ENCODE measurements at places on chromosomes 12 and 14. TPM values are rescaled to one million over a fixed set of nuclear protein-coding genes. Genes with fewer than 3 reads are reported as not detected.
A peak's percentile ranks its signal among the peaks of the same experiment; 100 is the strongest.

IFI27L1 gene
- 18.7 TPM for total RNA-seq

TAS2R42 gene
- not detected for total RNA-seq

GRCh38 chr14:50830044-50830931, 674 bp downstream of the NIN start:
- peak; percentile 54 for DNase-seq

DNA sequence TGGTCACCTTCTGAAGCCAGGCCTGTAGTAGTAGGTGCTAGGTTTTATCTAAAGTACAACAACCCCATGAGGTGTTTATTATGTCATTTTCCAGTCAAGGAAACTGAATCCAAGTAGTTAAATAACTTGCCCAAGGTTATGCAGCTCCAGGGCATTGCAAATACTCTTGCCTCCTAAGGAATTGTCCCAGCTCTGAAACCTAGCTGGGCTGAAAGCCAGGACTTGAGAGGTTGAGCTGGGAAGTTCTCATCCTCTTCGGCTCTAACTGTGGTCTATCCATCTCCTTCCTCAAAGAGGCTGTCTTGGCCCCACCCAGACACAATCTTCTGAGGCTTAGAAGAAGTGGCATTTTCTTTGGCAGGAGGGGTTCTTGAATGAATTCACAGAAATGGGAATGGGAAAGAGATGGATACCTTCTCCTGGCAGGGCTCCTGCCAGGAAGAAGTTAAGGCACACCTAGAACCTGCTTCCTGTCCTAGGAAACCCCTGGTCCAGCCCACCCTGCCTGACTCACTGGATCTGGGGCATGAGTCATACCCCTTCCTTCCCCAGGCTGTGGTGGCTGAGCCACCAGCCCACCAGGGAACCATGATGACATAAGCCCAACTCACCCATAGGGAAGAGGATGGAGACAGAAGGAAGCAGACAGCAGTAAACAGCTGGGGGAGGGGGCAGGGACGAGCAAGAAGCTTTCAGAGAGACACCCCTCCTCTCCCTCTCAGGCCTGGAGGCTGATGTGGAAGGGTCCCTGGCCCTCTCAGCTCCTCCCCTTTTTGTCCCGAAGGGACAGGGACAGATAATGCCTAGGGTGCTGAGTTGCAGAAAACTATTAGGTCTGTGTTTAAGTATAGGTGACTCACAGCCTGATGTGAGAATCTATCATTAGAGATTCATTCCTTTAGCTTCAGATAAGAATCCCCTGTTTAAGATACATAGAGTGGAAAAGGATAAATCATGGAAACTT, 2.1 kb upstream of the PLEK2 start:
- peak; percentile 91 for DNase-seq

DNA sequence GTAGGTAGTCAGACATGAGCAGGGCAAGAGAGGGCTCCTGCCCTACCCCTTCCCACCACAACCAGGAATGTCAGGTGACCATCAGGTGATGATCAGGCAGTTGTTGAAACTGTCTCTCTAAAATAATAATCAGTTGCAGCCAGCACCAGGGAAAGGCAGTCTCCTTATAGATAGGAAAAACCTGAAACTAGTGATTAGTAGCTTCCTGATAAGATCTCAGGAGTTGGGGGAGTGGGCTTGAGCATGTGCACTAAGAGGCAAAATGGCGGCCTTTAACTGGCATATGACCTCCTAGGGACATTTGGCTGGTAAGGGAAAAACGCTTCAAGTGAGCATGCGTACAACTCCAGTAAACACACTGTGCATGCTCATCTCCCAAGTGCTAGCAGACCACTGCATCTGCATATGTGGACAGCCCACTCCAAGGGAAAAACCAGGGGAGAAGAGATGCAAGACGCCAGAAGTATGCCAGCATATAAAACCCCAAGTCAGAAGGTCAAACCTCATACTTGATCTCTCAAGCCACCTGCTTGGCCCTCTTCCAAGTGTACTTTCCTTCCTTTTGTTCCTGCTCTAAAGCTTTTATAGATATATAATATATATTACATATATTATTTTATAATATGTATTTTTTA, 37.1 kb downstream of the TGFB3 start:
- no peak for DNase-seq

DNA sequence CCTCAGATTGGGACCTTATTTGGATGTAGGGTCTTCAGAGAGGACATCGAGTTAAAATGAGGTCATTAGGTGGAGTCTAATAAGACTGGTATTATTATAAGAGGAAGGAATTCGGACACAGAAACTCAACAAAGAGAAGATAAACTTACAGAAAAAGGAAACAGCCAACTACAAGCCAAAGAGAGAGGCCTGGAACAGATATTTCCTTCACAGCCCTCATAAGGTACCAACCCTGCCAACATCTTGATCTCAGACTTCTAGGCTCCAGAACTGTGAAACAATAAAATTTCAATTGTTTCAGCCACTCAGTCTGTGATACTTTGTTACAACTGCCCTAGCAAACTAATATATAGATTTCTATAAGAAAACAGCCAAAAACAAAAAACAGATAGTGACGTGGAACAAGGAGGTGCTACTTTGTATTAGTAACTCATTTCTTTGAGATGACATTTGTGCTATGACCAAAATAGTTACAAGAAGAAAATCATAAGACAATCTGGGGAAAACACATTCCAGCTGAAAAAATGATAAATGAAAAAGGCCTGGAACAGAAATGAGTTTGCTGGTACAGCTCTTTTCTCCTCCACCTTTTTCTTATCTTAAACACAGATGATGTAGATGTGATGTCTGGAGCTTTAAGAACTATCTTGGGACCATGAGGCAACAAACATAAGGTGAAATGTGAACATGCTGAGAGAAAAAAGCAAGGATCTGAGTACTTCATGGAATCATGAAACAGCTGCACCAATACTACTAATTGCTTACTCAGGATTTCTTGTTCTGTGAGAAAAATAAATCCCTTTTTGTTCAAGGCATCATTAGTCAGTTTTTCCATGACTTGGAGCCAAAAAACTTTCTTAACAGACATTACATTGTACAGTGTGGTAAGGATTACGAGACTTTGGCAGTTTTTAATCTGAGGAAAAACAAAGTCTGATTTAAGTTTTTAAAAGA, 243.2 kb downstream of the ANO6 start:
- DNase-seq, result peak; percentile 8

Data from M059J (cell line).